ENCODE measurements at places on chromosomes 12 and 14.

DNA sequence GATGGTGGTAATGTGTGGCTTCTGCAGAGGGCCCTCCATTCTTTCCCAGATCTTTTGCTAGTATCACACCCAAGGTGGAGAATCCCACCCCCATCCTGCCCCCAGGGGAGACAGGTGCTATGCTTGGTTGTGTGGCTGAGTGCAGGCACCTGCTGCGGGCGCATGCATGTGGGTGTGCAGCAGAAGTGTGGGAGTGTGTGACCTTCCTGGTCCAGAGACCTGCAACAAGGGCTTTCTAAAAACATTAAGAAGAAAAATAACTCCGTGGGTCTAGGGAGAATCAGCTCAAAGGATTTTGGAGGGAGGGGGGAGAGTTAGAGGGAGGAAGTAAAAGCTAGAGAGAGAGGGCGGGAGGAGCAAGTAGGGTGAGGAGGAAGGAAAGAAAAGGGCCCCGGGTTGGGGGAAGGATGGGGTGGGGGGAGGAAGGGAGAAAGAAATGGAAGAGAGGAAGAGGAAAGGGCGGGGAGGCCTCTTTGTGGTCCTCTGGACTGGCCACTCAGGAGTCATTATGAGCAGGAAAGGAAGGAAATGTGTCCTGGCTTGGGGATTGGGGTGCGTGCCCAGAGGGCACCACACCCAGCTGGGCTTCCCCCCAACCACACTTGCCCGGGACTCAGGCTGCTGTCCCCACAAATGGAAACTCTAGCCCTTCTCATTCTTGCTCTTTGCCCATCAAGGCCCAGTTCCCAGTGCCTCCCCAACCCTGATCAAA is 3.1 kb upstream of the FIGNL2 start:
- no peak for DNase-seq

DNA sequence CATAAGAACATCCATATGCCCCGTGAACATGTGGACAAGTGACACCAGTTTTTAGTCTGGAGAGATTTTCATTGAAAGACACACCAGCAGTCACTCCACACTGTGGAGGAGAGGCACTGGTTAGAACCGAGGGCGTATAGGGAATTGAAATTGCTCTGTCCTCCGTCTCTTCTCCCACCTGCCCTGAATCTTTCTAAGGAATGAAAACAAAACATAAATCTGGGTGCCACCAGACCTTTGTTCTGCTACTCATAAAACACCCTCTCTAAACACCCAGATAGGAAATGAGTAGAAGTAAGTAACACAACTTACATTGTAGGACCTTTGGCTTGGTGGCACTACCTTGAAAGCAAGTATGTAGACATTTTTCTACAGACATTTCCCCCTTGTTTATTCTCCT is 37.1 kb upstream of the STON2 start:
- DNase-seq = no peak

DNA sequence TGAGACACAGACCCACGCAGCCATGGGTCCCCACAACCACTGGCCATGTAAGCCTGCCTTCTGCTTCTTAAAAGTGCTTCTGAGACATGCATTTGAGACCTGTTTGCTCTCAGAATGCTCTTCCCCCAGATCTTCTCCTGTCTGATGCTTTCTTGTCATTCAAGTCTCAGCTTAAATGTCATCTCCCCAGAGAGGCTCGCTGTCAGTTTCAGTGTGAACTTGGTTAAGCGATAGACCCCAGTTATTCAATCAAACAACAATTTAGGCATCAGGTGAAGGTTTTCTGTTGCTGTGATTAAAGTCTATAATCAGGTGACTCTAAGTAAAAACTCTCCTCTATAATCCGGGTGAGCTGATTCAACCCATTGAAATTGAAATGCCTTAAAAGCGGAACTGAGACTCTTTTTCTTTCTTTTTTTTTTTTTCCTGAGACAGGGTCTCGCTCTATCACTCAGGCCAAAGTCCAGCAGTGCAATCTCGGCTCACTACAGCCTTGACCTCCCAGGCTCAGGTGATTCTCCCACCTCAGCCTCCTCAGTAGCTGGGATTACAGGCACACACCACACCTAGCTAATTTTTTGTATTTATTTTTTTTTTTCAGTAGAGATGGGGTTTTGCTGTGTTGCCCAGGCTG is 123.4 kb downstream of the KSR2 start:
- DNase-seq = no peak

DNA sequence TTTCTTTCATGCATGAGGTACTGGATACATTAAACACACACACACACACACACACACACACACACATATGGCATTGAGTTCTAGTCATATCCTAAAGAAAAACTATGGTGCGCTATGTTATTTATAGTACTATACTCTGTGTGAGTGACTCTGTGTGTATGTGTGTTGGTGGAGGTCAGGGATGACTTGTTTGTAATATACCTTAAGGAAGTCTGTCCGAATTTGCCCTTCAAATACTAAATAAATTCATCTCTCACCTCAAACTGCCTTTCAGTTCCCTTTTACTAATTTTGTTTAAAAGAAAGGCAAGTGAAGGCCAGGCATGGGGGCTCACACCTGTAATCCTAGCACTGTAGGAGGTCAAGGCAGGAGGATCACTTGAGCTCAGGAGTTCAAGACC is 2.1 kb upstream of the AKAP5 start:
- no peak for DNase-seq

DNA sequence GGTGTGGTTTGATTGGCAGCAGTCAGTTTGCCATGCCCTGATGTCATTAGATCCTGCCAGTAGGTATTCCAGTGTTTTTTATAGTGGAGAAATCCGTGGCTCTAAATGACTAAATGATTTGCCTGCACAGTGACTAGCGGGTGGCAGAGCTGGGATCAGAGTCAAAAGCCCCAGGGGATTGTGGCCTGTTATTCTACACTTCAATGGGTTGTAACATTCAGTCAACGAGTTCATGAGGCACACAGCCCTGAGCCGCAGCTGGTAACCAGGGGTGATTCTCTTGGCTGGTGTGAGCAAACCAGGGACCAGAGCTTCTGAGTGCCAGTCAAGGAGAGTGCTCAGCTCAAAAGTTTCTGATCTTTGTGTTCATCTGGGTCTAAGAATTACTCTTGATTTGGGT is 1.8 kb downstream of the MYH6 start:
- peak; percentile 65 for DNase-seq

DNA sequence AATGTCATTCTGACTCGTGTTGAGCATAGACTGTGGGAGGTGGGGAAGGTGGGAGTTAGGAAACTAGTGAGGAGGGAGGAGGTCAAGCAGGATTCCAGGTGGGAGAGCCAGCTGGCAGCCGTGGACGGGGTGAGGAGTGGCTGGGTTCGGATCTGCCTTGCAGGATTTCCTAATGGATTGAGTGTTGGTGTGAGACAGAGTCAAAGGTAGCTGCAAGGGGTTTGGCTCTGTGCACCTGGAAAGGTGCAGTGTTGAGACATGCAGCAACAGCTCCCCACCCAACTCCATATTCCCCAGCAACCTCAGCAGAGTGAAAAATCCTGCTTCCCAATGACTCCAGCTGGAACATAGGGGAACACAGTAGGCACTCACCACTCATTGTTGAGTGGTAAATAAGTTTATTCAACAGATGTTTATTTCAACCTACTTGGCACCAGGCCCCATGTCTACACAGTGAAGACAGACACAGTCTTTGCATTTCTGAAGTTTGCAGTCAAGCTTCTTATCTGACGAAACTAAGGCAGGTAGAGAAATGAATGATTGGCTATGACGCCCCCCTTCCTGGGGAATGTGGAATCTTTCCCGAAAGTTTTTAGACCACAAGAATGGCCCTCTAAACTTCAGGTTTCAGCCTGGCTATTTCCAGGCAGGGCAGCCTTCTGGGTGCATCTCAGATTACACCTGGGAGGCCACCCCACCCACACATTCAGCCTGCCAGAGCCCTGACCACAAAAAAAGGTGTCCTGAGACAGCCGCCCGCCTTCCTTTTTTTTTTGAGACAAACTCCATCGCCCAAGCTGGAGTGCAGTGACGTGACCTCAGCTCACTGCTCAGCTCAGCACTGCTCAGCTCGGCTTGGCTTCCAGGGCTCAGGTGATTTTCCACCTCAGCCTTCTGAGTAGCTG is 37.9 kb upstream of the PLEKHG6 start:
- DNase-seq = no peak

- no peak for DNase-seq
Measured at GRCh38 chr14:56905282-56905681, 95.0 kb upstream of the OTX2 start.

DNA sequence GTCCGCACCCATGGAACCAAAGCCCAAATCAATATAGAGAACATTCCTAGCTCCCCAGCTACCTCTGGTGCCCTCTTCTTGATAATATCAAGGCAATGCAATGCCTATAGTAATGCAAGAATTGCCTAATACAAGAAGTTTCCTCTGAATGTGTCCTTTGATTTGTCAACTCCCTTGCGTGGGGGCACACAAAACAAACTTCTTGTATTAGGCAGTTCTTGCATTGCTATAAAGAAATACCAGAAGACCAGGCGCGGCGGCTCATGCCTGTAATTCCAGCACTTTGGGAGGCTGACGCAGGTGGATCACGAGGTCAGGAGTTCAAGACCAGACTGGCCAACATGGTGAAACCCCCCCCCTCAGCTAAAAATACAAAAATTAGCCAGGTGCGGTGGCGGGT is 10.4 kb upstream of the ITPK1 start:
- no peak for DNase-seq

GRCh38 chr12:52263761-52264434 is 10.5 kb upstream of the KRT86 start:
- no peak for DNase-seq

- no peak for DNase-seq
Measured at GRCh38 chr14:36750244-36750643, 88.6 kb downstream of the PAX9 start.

- DNase-seq = no peak
Measured at GRCh38 chr12:66137937-66138336, 7.4 kb upstream of the LLPH start.

DNA sequence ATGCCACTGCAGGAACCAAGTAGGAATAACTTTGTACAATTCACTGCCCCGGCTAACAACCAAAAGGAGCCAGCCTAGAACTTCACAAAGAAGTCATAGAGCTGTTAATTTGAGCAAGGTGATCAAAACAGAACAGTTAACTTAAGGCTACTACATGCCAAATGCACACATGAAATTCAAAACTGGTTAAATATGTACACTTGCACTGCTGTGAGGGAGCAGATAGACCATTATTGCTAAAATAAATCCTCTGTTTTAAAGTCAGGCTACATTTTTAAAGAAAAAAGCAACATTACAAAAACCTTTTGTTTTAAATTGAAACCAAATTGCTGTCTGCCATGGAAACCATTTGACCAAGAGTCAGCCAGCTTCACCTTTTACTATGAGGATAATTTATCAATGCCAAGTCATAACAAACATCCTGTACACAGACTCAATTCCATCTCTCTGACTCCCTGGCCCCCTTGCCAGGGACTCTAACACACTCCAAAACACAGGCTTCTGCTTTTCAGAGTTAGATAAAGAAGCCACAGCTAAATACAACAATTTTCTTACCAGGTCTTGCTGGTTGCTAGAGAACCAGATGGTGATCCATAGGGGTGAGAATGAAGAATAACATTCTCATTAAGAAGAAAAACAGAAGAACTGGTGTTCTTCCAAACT is 84.0 kb downstream of the LRP6 start:
- DNase-seq = no peak

GRCh38 chr14:28571636-28572035 is 195.0 kb upstream of the FOXG1 start:
- DNase-seq = no peak

- no peak for DNase-seq
Measured at GRCh38 chr12:99627459-99627858, 20.1 kb upstream of the GARIN6 start.

- DNase-seq = no peak
Measured at GRCh38 chr14:54711812-54712464, 145.0 kb downstream of the SAMD4A start.
